ENCODE measurements at places on chromosomes 1 and 21.

- no peak for DNase-seq
Measured at GRCh38 chr1:68319907-68320306, 87.6 kb upstream of the WLS start.

DNA sequence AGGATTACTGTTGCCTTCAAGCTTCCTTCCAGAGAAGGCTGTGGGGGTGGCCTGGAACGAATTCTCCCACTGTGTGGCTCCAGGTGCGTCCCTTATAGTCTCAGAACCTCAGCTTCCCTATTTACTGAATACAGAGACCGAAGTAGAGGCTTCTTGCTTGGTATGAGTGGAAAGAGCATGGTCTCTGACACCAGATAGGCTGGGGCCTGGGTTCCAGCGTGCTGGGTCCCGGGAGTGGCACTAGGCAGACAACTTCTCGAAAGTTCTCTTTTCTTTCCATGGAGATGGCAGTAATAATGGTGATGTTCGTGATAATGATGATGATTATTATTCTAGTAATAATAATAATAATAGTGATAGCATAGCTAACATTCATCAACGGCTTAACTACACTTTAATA lies 161.7 kb downstream of the PTPRU start:
- DNase-seq, result no peak

DNA sequence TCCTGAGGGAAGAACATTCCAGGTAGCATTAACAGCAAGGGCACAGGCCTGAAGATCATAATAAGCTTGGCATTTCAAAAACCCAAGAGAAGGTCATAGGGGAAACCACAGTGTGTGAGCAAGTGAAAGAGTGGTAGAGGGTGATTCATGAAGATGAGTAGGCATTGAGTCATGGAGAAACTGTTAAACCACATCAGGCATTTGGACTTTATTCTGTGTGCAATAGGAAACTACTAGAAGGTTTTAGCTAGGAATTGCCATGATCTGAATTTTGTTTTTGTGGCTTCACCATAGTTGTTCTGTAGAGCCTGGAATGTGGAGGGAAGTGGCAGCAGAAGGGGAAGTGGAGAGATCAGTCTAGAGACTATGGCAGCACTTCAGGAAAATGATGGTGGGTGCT lies 359.0 kb upstream of the PTBP2 start:
- peak; percentile 86 for DNase-seq

GRCh38 chr1:180123463-180123936 lies 31.2 kb upstream of the QSOX1 start:
- DNase-seq, result peak; percentile 6

DNA sequence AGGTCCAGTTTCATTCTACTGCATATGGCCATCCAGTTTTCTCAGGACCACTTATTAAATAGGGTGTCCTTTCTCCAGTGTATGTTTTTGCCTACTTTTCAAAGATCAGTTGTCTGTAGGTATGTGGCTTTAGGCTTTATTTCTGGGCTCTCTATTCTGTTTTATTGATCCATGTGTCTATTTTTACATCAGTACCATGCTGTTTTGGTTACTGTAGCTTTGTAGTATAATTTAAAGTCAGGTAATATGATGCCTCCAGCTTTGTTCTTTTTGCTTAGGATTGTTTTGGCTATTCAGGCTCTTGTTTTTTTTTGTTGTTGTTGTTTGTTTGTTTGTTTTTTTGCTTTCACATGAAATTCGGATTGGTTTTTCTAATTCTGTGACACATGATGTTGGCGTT lies 124.4 kb upstream of the SLC35F3 start:
- DNase-seq, result no peak

- no peak for DNase-seq
Measured at GRCh38 chr1:200909757-200910239, 15.1 kb downstream of the INAVA start.

GRCh38 chr1:76465030-76465429 lies 390.5 kb downstream of the ST6GALNAC3 start:
- peak; percentile 17 for DNase-seq

GRCh38 chr1:33390542-33390941 lies 40.4 kb downstream of the PHC2 start:
- peak; percentile 47 for DNase-seq

DNA sequence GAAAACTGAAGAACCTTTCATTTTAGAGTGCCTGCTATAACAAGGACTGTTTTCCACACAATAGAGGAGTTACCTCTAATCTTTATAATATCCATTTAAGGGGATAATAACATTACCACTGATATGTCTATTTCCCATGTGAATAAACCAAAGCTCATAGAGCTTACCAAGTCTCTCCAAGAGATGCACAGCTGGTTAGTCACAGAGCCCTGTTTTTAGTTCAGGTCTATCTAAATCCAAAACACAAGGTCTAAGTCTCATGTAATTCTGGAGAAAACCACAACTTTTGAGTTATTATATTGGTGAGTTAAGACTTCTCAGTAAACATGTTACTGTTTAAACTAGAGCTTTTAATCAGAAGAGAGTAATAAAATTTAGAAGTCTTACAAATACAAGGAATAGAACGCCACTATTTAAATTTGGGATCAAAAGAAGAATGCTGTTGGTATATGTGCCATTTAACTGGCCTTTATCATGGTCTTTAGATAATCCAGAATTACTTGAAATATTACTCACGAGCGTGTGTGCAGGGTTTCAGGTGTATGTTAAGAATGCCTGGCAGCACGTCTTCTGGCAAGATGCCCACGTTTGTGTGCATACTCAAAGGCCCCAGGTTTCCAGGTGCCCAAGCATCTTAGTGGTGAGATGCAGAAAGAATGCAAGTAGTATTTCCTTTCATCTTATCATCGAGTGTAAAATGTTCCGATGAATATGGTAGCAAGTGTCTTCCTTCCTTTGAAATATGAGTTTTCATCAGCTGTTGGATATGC lies 190.6 kb downstream of the FMN2 start:
- DNase-seq, result no peak

All from GM04504 (cell line).